ENCODE measurements at places on chromosomes 7 and 10. TPM values are rescaled to one million over a fixed set of nuclear protein-coding genes. Genes with fewer than 3 reads are reported as not detected.

GRCh38 chr10:8129438-8129837, 75.0 kb downstream of the GATA3 start:
- no peak for DNase-seq

GRCh38 chr7:34454381-34454780, 203.6 kb upstream of the NPSR1 start:
- no peak for DNase-seq

- DNase-seq: peak; percentile 85
Observed at GRCh38 chr7:100803398-100804161, 23.7 kb downstream of the EPHB4 start.

Gene C10orf53
- not detected for total RNA-seq

Gene ZNF800
- 36.9 TPM for total RNA-seq

Gene HOXA13
- total RNA-seq: not detected

- no peak for DNase-seq
Observed at GRCh38 chr7:24972166-24972477, 7.9 kb downstream of the OSBPL3 start.

- DNase-seq: no peak
Observed at GRCh38 chr10:74104480-74104879, 46.1 kb downstream of the AP3M1 start.

DNA sequence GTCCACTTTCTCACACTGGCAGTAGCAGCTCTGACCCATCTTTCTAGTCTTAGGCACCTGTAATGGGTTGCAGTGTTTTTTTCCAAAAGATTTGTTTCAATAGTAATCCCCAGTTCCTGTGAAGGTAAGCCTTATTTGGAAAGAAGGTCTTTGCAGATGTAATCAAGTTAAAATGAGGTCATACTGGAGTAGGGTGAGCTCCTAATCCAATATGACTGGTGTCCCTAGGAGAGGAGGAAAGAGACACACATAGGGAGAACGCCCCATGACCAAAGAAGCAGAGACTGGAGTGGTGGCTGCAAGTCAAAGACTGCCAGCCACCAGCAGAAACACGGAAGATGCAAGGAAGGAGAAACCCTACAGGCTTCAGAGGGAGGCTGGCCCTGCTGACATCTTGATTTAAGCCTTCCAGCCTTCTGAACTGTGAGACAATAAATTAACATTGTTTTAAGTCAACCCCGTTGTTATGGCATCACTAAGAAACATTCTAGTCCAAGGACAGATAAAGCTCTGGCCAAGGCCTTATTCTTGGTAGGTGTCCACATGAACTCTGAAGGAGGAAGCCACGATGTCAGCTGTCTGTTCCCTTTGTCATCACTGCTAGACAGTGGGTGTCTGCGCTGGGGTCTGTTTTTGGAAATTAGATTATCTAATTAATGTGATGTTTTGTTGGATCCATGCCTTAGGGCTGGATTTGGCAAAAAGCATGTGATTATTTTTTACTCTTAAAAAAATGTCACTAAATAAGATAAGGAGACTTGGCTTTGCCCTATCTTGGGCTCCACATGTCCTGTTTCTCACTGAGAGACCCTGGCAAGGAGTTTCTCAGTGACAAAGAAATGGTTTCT, 214.9 kb downstream of the KCNMA1 start:
- DNase-seq: no peak

DNA sequence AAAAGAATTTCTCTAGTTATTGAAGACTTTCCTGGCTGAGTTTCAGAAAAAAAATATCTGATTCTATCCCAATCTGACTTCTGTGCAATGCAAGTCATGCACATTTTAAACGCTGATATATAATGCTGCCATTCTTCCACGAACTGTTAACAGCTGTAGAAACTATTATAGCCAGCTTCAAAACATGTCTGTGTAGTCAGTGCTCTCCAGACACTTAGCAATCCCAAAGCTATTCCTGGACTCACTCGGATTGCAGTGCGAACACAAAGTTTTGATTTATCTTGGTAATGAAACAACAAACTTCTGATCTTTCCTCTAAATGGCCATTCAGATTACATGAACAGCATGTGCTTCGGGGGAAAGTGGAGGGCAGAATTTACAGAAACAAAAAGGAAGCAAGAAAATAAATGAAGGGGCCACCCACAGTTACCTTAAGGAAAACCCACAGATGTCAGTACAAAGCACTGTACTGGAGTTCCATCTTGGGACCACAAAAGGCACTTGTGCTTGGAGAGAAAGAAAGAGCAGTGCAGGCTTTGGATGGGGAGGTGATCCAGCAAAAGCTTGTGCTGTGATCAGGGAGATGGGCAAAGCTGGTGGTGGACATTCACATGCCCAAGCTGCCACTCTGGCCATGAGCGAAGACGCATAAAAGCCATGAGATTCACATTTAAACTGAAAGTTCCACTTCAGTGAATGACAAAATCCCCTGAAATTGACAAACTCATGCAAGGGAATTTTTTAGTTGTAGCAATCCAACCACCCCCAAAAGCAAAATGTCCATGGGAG, 32.1 kb upstream of the ADO start:
- DNase-seq: no peak

GRCh38 chr7:30320392-30320791, 36.0 kb downstream of the ZNRF2 start:
- no peak for DNase-seq

Gene OR2A42
- not detected for total RNA-seq

- no peak for DNase-seq
Observed at GRCh38 chr10:80579849-80580637, 42.3 kb downstream of the SH2D4B start.

- DNase-seq: no peak
Observed at GRCh38 chr10:112899391-112900065, 50.5 kb upstream of the TCF7L2 start.

Gene PDK4
- total RNA-seq: 227 TPM

GRCh38 chr10:124045801-124046355, 47.5 kb downstream of the CHST15 start:
- no peak for DNase-seq

- no peak for DNase-seq
Observed at GRCh38 chr10:1449572-1450205, 287.6 kb downstream of the ADARB2 start.

GRCh38 chr7:30674876-30675275, 7.4 kb downstream of the CRHR2 start:
- DNase-seq: no peak

Gene ARF5
- 264 TPM for total RNA-seq

GRCh38 chr10:15364001-15364400, 7.1 kb downstream of the FAM171A1 start:
- no peak for DNase-seq

DNA sequence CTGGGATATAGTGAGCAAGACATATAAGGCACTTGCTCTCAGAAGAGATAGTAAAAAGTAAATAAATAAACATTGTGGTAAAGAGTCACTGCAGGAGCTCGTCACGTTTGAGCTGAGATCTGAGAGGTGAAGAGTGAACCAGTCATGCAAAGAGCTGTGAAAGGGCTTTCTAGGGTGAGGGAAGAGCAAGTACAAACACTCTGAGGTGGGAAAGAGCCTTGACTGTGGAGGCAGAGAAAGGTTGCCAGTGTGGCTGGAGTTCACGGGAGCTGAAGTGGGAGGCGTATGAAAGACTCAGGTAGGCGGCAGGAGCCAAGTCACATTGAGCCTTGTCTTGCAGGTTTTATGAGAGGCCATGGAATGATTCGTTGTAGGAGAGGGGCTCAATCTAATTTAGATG, 141.0 kb downstream of the C1GALT1 start:
- no peak for DNase-seq

DNA sequence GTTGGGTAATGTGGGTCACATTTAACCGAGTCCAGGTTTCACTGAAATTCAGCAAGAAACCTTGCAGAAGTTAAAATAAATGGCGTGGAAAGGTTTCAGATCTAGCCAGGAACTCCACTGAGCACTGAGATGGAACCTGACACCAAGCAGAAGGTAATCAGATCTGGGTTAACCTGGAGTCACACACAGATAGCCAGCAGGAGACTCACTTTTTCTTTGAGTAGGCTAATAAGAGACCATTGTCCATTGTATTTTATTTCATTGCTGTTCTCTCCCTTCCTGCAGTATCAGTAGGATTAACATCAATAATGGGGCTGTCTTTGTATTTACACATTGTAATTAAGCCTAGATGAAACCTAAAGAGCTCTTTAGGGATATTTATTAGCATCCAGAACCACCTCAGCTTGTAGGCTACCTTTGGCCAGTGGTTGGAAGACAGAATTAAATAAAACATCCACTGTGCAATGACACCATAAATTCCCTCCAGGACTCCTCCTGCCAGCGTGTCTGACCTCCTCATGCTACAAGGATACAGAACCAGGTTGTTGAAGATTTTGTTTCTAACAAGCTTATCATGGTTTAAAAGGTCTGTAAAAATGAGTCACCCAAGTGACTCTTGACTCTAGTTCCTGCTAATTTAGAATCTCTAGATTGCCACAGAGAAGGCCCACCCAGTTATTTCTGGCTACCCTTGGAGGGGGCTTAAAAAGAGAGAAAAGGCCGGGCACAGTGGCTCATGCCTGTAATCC, 151.1 kb downstream of the SORCS1 start:
- no peak for DNase-seq

- DNase-seq: no peak
Observed at GRCh38 chr7:24956021-24956420, 24.0 kb downstream of the OSBPL3 start.

- DNase-seq: no peak
Observed at GRCh38 chr10:131692686-131693334, 208.0 kb upstream of the PPP2R2D start.

- no peak for DNase-seq
Observed at GRCh38 chr7:155454183-155455112, 3.5 kb upstream of the EN2 start.

- no peak for DNase-seq
Observed at GRCh38 chr10:58175990-58176900, 91.4 kb downstream of the IPMK start.

GRCh38 chr10:75935650-75936400, 504.4 kb downstream of the LRMDA start:
- no peak for DNase-seq

DNA sequence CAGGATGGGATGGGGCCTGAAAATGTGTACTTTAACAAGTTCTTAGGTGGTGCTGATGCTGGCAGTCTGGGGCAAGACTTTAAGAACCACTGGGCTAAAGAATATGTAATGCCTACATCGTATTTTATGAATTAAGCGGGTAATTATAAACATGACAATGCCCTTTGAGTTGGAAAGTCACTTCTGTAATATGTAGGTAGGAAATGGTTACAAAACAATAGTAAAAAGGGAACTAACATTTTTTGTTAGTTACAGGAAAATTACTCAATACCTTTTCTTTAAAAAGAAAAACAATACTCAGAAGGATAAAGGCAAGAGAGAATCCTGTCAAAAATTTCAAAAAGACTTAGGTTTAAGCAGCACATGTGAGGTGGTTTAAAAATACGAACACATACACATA, 48.3 kb upstream of the STEAP4 start:
- DNase-seq: no peak

- no peak for DNase-seq
Observed at GRCh38 chr10:63206997-63207811, 74.1 kb downstream of the NRBF2 start.

DNA sequence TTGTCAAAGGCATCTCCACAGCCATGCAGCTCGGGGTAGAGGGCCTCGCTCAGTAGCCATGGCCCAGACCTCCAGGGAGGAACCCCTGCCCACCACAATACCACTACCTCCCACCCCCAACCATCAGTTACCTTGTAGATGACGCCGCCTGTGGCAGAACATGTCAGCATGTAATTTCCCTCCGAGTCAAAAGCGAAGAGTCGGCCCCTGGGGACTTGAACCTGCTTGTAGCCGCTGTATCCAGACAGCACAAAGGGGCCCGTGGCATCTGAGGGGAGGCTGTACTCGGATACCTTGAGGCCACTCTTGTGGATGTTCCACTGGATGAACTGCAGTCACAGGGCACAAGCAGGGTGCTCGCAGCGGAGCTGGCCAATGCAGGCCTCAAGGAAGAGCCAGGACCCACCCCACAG, 16.3 kb upstream of the CYREN start:
- DNase-seq: no peak

- no peak for DNase-seq
Observed at GRCh38 chr10:44143556-44143955, 241.3 kb downstream of the CXCL12 start.

DNA sequence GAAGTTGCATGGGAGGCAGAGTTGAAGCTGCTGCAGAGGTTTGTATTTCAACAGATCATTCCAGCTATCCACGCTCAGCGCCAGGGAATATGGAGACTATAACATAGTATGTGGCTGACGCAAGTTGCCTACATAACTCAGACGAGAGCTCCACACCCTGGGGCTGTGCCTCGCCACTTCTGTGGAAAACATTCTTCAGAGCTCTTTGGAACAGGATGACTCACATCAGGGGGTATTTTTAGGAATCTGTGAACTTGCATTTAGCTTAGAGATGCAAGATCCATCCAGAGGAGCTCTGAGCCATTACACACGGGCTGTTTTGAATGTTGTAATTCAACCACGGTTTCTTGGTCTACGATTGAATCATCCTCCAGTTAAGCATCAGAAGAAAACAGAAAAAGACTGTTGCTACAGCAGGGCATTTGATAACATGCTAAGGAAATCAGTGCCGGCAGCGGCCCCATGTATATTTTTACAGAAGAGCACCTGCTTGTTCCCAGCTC, 481.5 kb upstream of the AKR1E2 start:
- DNase-seq: peak; percentile 96

Gene ZNF107
- total RNA-seq: 0.85 TPM

- no peak for DNase-seq
Observed at GRCh38 chr10:131213741-131214505, 97.6 kb downstream of the TCERG1L start.
